ENCODE measurements at places on chromosomes 13 and 19. TPM values are rescaled to one million over a fixed set of nuclear protein-coding genes. Genes with fewer than 3 reads are reported as not detected.

GRCh38 chr19:10431943-10432735 lies 11.8 kb downstream of the PDE4A start:
- DNase-seq = peak; percentile 73

Gene TNFSF13B
- 5.9 TPM for total RNA-seq

DNA sequence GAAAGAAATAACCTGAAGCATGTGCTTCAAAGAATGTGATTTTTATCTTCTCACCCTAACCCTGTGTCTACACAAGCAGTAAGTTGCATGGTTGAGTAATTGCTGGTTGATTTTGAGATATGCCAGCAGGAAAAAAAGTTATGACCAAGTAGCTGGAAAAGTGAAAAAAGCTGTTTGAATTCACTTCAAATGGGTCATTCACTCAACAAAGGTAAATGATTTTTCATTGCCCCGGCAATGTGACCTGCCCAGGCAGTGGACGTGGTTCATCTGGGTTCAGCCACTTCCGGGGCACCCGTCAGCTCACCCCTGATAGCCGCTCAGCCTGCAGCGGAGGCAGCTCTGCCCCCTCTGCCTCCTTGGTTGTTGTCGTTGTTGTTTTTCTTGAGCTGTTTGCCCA lies 18.5 kb downstream of the TNFRSF19 start:
- DNase-seq = no peak

Gene ZNF749
- total RNA-seq = 3.0 TPM

DNA sequence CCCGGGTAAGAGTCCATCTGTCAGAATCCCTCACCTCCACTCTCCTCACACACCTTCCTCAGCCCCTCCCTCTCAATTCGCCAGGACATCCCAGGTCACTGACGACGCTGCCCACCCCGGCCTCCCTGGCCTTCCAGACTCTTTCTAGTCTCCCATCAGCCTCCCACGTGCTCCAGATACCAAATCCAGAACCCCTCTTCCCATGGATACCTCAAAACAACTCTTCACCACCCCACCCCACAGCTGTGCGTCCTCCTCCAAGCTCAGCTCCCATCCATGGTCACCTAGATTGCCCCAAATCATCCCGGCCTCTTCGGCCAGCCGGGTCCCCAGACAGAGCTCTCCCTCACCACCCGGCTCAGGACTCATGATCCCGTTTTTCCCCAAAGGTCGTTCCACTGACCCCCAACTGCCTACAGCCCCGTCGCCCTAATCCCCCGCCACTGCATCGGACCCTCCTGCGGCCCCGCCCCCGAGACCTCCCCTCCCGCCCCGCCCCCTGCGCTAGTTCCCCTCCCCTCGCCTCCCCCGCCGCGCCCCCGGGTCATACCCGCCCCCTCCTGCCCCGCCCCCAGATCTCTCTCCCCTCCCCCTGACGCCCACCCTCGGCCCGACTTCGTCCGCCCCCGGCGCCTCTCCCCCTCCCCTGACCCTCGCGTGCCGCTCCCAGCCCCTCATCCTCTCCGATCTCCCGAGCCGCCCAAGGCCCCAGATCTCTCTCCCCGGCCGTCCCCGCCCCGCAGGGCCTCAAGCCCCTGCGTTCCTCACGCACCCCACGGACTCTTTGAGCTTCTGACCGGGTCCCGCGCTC lies 546 bp downstream of the UBXN6 start:
- peak; percentile 65 for DNase-seq

DNA sequence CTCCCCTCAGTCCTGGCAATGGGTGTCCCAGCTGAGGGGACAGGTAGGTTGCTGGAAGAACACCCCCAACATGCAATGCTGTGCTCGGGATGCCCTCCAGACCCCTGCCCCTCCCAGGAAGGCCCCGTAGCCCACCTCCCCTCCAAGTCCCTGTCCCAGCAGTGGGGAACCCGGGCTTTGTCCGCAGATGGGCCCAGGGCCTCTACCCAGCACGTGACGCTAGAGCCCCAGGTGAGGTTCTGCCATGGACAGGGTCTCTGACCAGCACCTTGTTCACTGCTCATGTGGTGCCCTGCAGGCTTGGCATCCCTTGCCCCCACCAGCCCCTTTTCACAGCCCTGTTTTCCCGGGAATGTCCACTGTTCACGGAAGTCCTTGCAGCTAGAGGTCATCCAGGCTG lies 220.0 kb upstream of the SGCG start:
- no peak for DNase-seq

GRCh38 chr13:108957369-108958012 lies 328.1 kb downstream of the MYO16 start:
- DNase-seq = no peak

- no peak for DNase-seq
These were observed 466.2 kb downstream of the TSHZ3 start for GRCh38 chr19:30883071-30883470.

- DNase-seq = no peak
These were observed 13.6 kb downstream of the UBAC2 start for GRCh38 chr13:99214232-99214631.

DNA sequence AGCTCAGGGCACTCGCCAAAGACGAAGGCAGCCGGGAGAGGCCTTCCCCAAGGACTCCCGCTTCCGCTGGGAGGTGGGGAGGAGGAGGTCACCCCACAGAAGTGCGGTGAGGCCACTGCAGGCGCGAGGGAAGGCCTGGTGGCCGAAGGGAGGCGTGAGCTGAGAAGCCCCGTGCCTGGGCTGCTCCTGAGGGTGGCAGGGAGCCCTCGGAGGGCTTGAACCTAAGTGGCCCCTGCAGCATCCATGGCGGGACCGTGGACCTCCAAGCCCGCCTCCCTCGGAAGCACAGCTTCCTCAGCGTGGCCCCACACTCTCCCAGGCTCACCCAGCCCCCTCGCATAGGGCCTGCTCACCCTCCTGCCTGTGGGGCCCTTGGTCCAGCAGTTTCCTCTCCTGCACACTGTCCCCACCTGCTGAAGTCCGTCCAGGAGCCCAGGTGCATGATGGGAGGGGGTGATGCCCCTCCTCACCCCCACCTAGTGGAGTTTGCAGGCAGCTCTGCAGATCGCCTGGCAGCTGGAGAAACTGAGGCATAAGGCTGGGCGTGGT lies 25.9 kb downstream of the EFNA2 start:
- no peak for DNase-seq

DNA sequence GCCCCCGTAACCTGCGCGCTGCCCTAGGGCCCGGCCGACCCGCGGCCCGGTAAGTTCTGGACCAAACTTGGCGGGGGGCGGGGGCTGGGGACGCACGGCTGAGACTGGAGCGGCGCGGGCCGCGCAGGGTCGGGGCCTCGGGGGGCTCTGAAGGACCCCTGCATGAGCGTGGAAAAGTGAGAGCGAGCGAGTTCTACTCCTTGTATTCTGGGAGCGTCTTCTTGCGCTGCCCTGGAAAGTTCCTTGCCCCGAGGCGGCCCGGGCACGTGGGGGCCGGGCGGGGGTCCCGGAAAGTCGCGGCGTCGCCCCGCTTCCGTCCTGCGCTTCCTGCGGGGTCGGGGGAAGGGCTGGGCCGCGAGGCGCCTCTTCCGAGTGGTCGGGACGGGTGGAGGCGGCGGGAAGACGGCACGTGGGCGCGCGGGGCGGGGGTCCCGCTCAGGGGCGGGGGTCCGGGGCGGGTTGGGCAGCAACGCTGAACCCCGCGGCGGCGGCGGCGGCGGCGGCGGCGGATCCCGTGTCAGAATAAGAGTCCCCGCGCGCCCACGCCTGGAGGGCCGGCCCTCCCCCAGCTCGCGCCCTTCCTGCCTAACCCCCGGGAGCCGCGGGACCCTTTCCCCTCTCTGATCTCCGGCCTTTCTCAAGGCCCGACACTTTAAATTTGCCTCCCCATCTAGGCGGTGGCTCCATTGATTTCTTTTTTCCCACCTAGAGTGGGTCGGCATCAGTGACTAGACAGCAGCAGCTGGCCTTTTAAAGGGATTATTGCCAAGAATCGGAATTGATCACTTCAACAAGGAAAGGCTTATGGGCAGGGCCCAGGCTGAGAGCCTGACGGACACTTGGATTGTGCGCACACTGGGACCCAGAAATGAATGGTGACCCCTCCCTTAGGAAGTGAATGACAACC lies 749 bp downstream of the GATAD2A start:
- DNase-seq = peak; percentile 68

DNA sequence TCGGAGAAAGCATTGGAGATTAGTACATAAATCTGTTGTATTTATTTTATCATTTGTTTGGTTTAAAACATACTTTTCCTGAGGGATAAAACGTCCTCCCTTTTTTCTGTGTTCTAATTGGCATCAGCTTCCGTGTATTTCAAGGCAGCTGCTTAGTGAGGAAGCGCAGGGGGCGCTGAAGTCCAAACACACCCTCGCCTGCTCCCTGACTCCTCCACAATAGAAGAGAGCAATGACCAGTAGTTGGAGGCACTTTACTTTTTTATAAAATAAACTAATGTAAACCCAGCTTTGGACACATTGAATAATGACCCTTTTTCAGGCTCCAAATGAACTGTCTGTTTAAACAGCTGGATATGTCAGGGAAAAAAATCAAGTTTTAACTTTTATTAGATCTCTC lies 79.9 kb downstream of the RNASEH2B start:
- no peak for DNase-seq

Gene CBY2
- not detected for total RNA-seq

- no peak for DNase-seq
These were observed 12.0 kb downstream of the KMT2B start for GRCh38 chr19:35729763-35730162.

DNA sequence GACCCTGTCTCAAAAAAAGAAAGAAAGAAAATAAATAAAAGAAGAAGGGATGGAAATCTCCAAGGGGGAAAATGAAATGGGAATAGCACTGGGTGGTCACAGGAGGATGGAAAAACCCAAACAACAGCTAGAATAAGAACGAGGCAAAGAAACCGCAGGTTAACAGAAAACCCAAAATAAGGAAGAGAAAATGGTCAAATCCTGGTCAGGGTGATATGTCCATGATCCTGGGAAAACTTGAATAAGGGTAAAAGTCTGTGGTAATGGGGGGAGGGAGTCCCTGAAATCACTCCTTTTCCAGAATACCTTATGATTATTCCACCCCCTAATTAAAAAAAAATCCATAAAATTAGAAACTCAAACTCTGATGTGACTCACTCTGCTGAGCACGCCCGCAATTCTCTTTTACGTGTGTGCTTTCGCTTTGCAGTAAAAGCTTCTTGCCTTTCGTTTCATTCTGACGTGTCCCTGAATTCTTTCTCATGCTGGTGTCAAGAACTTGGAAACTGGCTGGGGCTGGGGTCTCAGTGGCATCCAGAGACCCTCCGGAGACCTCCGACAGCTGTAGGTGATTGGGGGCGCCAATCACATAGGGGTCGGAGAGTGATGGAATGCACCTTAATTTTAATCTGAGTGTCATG lies 4.3 kb upstream of the NAXD start:
- DNase-seq = no peak

DNA sequence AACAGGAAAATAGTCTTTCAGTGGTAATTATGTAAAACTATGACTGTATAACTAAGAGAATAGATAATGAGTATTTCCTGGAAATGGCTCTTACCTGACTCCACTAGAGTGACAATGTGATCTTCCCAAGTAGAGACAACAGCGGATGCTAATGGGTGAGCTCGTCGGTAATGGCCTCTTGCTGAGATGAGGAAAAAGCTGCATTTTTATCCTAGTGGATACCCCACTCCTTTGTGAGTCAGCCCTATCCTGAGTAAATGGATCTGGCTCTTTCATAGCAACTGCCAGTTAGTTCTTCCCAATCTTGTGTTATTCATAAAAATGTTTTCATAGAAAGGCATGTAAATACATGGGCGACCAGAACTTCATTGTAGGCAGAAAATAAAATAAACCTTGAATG lies 299.5 kb downstream of the NALCN start:
- DNase-seq = no peak

GRCh38 chr13:112905086-112905485 lies 63.9 kb upstream of the MCF2L start:
- no peak for DNase-seq
